ENCODE measurements at places on chromosomes 1 and 21.

DNA sequence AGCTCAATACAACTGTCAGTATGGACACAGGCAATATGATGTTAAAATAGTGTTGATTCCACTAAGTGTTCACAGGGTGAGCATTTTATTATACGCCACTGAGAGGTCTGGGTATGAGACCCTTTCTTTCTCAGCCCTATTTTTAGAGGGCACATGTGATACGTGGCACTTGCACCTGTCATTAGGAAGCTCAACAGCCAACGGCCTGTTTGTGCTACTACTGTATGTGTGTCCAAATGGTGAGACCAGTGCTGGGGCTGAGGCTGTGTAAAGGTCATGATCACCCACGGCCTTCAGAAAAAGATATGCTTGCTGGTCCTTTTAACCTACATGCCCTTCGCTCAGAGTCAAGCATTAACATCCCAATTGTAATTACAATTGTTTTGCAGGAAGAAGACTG lies 176.2 kb downstream of the DUSP10 start:
- DNase-seq, result no peak

- no peak for DNase-seq
Measured at GRCh38 chr1:5161372-5161771, 507.0 kb downstream of the AJAP1 start.

DNA sequence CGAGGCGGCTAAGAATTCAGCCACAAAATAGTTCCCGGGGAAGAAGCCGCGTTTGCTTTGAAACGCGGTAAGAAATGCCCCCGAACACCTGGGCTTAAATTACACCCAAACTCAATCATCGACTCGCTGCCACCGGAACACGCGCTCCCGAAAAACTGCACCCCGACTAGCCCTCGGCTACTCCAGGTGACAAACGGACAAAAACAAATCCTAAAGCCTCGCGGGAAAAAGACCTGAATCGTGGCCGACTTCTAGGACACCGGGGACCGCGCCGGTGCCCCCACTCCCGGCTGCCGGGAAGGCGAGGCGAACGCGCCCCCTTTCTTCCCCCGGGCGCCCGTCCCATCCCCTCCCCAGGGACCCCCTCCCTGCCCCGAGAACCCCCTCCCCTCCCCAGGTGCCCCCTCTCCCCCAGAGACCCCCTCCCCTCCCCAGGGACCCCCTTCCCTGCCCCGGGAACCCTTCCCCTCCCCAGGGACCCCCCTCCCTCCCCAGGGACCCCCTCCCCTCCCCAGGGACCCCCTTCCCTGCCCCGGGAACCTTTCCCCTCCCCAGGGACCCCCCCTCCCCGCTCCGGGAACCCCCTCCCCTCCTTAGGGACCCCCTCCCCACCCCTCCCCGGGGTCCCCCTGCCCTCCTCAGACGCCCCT lies 628 bp downstream of the C1orf159 start:
- no peak for DNase-seq

GRCh38 chr1:221435504-221435904 lies 306.4 kb downstream of the DUSP10 start:
- DNase-seq, result no peak

DNA sequence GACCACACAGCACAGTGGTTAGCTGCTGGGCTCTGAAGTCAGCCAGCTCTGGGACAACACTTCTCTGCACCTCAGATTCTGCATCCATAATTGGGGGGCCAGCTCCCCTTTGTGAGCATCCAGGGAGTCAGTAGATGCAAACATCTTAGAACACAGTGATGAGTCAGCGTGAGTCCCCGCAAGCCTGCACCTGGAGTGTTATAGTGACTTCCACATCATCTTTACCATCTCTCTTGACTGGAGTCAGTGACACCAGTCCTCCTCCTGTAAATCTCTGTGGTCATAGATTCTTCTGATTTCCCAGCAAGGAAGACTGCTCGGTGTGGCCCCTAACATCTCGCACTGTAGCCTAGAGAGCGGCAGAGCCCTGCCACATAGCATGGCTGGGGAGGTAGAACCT lies 13.9 kb upstream of the EDN2 start:
- DNase-seq, result no peak
